ENCODE measurements at places on chromosomes 16 and 17. TPM values are rescaled to one million over a fixed set of nuclear protein-coding genes. Genes with fewer than 3 reads are reported as not detected.
A peak's percentile ranks its signal among the peaks of the same experiment; 100 is the strongest.

GRCh38 chr16:83989300-83989699, 21.3 kb downstream of the NECAB2 start:
- no peak for DNase-seq

DNA sequence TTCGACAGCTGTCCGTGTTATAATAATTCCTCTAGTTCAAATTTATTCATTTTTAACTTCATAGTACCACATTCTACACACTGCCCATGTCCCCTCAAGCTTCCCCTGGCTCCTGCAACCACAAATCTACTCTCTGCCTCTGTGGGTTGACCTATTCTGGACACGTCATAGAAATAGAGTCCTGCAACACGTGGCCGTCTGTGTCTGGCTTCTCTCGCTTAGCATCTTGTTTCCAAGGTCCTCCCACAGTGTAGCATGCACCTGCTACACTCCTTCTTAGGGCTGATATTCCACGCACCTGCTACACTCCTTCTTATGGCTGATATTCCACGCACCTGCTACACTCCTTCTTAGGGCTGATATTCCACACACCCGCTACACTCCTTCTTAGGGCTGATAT, 16.5 kb downstream of the SCGB1C2 start:
- no peak for DNase-seq

NPIPB4 gene
- 54.0 TPM for total RNA-seq

DNA sequence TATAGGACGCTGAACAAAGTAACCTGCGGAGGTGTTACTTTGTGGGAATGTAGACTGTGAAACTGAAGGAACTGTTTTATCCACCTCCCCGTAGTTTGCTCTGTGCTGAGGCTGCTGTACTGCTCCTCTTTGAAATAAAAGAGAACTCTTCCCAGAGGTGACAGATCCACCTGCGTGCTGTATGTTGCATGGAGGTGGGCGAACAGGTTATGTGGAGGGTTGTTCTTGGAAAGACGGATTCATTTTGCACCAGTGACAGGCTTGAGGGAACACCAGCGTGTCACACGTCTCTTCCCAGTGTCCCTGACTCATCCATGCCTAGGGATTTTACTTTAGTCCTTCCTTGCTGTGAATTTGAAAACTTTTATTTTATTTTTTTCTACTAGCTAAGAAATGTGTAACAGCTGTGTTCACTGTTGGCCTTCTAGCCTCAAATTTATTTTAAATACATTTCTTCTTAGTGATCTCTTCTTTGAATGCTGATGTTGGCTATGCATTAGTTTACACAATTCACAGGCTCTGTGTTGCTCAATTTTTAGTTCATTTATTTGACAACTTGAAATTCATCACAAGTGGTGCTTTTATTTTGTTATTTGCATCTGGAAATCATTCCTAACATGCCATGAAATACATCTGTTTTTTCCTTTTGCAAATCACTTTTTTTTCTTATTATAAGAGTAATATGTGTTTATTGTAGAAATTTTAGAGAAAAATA, 512.4 kb downstream of the CDH13 start:
- DNase-seq, result peak; percentile 42

DNA sequence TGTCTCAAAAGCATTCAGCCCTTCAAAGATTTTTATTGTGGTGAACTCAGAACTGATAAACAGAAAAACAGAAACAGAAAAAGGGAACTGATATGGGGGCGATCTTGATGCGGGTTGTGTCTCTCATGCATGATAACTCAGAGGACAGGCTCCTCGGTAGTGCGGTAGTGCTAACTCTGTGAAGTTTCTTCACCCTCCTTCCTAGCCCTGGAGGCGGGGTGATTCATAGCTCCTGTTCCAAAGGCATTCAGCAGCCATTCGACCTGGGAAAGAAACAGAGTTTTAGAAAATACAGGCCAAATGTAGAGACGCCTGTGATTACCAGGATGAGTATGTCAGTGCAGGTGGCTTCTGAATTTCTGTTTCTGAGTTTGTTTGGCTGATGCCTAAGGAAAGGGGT, 5.5 kb upstream of the MAF start:
- no peak for DNase-seq

ADAP2 gene
- 0.90 TPM for total RNA-seq

DNA sequence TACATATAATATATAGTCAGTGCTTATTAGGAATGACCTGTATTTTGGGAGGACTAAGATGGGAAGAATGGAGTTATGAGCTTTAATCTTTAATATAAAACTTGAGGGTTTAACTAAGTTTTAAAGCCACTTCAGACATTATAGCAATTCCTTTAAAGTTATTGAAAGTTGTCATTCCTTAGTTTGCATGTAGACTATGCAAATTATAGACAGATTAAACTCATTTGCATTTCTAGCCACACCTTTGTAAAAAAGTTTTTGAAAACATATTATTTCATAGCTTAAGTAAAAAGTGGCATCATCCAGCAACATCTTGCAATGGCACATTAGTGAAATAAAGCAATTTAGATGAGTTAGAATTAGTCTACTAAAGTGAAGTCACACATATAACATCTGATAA, 49.8 kb downstream of the C17orf58 start:
- no peak for DNase-seq

DNA sequence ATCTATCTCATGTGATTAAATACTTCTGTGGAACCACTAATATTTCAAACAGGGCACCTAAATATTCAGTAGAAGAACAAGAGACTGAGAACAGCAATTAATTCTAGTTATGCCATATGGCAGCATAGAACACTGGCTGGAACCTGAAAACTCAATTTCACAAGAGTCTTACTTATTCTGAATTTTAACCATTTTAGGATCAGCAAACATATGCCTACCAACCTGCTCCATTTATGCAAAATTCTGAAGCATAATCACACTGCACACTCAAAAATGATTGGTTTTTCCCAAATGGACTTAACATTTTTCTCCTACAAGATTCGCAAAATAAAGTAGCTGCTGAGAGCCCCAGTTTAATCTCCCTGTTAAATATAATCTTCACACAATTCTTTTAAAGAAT, 43.2 kb downstream of the SKAP1 start:
- no peak for DNase-seq

HOXB8 gene
- total RNA-seq, result 0.09 TPM

GPRC5B gene
- total RNA-seq, result 47.4 TPM

DNA sequence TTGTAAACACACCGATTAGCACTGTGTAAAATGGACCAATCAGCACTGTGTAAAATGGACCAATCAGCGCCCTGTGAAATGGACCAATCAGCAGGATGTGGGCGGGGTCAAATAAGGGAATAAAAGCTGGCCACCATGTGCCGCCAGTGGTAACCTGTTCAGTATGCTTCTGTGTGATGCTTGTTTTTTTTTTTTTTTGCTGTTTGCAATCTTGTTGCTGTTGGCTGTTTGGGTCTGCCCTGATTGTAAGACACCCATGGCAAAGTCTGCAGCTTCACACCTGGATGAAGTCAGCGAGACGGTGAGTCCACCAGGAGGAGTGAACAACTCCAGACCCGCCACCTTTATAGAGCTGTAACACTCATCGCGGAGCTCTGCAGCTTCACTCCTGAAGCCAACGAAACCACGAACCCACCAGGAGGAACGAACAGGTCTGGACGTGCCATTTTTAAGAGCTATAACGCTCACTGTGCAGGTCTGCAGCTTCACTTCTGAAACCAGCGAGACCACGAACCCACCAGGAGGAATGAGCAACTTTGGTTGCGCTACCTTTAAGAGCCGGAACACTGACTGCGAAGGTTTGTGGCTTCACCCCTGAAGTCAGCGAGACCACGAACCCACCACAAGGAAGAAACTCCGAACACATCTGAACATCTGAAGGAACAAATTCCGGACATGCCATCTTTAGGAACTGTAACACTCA, 85.0 kb upstream of the MED9 start:
- no peak for DNase-seq

GRCh38 chr16:81705261-81705660, 73.8 kb upstream of the PLCG2 start:
- no peak for DNase-seq

DNA sequence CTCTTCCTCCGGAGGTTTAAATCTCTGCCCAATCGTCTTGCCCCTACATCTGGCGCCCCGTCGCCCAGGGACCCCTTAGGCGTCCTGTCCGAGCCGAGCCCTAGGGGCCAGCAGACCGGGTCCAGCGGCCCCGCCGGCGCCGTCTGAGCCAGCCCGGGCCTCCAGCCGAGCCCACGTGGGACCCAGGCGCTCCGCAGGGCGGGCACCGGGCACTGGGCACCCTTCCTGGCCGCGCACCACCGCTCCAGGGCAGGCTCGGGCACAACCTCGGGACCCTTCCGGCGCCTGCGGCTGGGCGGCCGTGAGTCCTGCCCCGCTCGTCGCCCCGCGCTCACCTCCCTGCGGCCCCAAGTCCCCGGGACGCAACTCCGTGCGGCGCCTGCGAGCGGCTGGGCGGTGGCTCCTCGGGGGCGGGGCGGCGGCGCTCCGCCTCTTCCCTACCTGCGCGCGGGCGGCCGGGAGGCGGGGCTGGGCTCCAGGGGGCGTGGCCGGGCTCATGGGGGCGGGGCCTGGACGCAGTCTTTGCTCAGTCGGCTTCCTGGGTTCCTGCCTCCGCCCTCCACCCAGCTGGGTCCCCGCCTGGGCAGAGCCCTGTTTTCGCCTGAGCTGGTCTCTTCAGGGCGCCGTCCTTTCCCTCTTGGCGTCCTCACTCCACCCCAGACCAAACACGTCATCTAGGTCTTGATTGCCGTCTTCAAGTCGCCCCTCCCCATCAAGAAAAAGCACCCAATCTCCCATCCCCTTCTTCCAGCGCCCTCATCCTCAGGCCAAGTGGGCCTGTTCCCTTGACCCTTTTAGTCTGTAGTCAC, at the start of gene RHBDF2:
Gene RHBDF2 (minus strand): TSS at position 406 of the 809 bp plus-strand sequence. CDS start 19,899 bp downstream, outside the sequence.
- DNase-seq, result peak; percentile 70

- peak; percentile 24 for DNase-seq
These were observed at the start of gene NOTUM for GRCh38 chr17:81961087-81961511. Gene NOTUM (minus strand): TSS chr17:81961187. CDS start chr17:81960909, 278 bp downstream.

GRCh38 chr16:35174016-35174415, 1714.6 kb downstream of the TP53TG3F start:
- DNase-seq, result no peak
